AG08396 (cell line): ENCODE measurements at places on chromosomes 2 and 18.

- DNase-seq = no peak
Measured at GRCh38 chr2:20758997-20759396, 63.9 kb downstream of the LDAH start.

DNA sequence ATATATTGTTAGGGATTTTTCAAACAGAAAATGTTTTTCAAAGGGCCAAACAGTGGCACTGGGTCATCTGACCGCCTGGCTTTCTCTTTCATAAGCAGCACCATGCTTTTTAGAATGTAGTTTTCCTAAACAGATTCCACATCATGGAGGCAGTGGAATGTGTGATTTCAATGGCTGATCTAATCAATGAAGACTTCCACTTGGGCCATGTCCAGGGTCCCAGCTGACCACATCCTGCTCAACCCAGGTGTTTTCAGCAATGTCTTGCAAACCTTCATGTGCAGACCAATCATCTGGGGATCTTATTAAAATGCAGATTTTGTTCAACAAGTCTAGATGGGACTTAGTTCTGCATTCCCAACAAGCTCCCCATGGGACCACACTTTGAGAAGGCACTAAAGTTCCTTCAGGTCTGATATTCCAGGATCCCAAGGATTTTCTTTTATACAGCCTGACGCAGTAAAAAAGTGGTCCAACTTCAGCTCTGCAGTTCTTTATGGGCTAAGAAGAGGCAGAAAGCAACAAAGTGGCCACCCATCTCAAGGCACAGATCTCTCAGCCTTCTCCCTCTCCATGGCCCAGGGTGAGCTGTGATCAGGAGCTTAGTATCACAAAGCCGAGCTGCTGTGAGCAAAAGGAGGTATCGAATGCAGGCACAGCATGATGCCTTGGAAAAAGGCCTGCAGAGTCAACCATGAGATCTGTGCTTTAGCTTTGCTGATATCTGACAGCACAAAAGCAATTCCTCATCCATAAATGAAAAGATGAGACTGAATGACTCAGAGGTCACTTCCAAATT, 3.7 kb downstream of the ALKAL2 start:
- peak; percentile 23 for DNase-seq

DNA sequence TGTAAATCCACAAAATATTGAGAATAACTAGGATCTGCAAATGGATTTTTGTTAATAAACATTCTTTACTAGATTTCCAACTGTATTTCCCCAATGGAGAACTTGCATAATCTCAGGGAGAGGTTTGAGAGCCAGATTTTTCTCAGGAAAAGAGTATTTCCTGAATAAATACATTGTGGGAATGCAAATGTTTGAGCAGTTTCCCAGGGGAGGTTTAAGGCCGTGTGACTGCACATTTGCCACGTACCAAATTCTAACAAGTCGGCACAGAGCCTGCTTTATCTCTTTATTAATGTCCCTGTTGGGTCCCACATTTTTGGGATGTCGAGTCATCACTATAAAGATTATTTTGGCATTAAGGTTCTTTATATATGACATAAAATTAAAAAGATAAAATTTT, 27.0 kb downstream of the TFPI start:
- DNase-seq = no peak

DNA sequence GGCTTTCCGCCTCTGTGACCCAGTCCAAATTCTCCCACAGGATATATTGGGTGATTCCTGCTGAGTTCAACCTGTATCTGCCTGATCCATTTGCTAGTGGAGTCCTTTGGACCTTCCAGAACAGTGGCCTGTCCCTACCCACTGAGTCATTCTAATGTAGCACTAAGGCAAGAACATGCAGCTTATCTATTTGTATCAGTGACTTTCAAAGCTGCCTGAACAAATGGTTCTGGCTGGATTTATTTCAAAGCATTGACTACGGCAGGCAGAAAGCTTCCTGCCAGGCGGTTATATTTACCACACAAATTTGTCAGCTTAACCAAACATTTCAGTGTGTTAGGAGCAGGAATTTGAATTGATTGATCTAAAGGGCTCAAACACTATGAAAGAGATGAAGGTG, 613.4 kb downstream of the DCC start:
- DNase-seq = no peak

GRCh38 chr18:45571714-45572113, 43.6 kb upstream of the SLC14A2 start:
- no peak for DNase-seq

GRCh38 chr2:240840435-240841060, 20.5 kb upstream of the KIF1A start:
- peak; percentile 90 for DNase-seq

- peak; percentile 51 for DNase-seq
Measured at GRCh38 chr2:66428986-66429612, 5.8 kb upstream of the MEIS1 start.

- no peak for DNase-seq
Measured at GRCh38 chr18:79792988-79793355, 4.8 kb upstream of the KCNG2 start.
